DND-41 (cell line): ENCODE measurements at places on chromosomes 2 and 18.

GRCh38 chr2:237873421-237873831 is 14.0 kb downstream of the RAMP1 start:
- DNase-seq = peak; percentile 26

DNA sequence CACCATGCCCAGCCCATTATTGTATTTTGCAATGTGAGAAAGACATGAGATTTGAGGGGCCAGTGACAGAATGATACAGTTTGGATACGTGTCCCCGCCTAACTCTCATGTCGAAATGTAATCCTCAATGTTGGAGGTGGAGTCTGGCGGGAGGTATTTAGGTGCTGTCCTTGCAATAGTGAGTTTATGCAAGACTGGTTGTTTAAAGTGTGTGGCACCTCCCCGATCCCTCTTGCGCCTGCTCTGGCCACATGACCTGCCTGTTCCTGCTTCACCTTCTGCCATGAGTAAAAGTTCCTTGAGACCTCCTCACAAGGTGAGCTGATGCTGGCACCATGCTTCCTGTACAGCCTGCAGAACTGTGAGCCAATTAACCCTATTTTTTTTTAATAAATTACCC is 16.6 kb downstream of the CNDP1 start:
- no peak for DNase-seq

DNA sequence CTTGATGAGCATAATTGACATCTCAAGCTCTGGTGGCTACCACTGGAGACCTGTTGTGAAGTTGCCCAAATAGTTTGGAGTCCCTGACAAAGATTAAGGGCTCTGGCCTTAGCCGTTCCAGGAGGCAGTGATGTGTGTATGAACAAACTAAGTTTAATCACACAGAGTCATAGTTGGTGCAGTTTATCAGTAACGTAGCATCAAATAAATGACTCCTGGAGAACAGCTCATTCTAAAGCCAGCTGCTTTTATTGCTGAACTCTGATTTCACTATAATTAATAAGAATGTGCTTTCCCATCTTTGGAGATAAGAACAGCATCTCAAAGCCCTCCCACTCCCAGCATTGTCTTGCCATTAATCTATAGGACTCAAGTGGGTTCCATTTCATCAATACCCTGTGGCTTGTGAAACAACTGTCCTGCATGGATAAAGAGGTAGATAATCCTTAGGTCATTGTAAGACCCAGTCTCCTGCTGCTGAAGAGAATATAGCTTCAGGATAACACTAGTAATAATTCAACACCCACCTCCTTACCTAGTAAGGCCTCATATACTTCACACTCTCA is 211.4 kb upstream of the THUMPD2 start:
- no peak for DNase-seq

DNA sequence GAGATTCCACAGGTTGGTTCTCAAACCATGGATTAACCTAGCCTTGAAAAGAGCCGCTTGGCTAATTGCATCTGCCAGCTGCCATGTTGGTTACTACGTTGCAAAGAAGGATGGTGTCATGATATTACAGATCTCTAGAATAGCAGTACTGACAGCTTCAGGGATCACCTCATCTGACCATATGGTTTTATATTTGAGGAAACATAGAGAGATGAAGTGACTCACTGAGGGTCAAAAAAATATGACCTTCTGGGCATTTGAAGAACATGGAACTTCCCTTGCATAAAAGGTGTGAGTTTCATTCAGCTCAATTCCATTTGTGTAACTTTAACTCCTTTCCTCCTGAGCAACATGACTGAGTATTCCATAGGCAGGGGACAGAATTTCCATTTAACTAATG is 242.3 kb downstream of the SETBP1 start:
- no peak for DNase-seq

- DNase-seq = no peak
These were observed 231.5 kb downstream of the LPIN1 start for GRCh38 chr2:11977766-11978524.

DNA sequence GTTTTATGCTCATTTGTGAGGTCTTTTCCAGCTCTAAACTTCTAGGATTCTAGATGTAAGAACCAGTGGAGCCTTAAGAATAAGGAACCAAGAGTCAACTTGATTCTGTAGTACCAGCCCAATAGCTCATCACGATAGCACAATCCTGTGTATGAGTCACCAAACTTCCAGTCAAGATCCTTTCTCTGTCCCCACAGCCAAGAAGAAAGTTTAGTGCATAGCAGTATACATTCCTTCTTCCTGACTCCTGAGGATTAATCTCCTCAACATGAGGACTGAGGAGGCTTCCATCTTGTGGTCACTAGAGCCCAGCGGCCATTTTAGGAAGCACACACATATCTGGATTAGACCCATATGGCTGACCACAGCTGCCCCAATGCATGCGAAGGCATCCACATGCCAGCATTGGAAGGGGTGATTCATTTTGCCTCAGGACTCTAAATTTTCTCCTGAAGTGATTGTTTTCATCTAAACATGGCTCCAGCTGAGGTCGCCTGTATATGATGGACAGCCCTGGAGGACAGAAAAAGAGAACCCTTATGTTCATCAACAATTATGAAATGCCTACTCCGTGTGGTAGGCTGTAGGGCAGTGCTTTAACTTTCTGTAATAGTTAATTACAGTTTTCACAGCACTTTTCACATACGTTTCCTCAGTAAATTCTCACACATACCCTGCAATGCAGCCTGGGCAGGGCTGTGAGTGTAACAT is 53.5 kb downstream of the RASGRP3 start:
- no peak for DNase-seq

DNA sequence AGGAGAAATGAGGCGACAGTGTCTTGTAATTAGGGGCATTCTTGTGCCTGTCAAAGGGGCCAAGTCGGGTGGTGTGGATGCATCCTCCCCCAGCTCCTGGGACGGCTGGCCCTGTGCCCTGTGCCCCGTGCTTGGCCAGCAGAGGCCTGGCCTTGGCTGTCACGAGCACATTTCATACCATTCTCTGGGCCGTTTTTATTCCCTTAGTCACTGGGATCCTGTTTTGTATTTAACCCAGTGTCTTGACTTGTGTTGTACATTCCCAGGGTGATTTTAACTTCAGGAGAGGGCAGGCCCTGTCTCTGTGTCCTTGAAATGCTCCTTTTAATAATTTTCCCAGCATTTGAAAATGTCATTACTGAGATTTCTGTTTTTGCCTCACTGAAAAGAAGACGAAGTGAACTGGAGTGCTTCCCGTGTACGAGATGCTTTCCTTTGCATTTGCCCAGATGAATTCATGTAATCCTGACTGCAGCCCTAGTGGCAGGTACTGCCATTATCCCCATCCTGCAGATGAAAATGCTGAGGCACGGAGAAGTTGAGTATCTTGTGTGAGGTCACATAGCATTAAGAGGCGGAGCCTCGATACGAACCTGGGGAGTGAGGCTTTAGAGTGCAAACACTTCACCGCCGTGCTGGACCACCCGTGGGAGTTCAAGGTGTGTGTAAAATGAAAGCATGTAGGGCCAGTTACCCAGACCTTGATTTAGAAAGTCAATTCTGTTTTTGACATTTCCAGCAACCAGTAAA is 57.0 kb downstream of the SH3RF3 start:
- no peak for DNase-seq

GRCh38 chr2:21041462-21041861 is 2.4 kb downstream of the APOB start:
- DNase-seq = no peak

- no peak for DNase-seq
These were observed 417.0 kb downstream of the SLC4A3 start for GRCh38 chr2:220044383-220044782.

DNA sequence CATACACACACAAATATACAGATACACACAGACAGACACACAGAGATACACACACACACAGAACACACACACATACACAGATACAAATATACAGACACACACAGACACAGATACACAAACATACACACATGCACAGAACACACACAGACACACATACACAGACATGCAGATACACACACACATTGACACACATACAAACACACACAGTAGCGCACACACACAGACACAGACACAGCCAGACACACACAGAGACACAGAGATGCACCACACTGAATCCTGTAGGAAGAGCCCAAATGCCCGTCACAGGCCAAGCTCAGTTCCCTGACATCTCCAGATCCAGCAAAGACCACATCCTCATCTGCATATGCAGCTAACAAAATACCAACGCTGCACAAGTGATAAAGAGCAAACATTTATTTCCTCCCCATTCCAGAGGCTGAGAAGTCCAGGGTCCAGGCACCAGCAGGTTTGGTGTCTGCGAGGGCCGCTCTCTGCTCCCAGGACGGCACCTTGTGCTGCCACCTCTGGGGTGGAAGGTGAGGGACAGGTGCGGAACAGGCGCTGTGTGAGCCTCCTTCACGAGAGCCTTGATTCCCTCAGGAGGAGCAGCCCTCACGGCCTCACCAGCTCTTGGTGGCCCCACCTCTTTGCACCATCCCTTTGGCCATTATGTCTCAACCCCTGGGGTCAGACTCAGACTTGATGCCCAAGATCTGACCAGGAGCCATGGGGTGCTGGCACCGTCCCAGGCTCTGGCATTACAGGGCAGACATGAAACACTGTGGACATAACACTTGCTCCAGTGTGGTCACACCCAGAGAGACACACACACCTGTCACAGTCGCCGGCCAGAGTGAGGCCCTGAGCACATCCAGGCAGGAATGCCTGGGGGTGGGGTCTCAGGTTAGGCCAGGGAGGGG is 108.7 kb downstream of the NDUFA10 start:
- no peak for DNase-seq

GRCh38 chr2:203347375-203347774 is 19.2 kb downstream of the ABI2 start:
- no peak for DNase-seq

DNA sequence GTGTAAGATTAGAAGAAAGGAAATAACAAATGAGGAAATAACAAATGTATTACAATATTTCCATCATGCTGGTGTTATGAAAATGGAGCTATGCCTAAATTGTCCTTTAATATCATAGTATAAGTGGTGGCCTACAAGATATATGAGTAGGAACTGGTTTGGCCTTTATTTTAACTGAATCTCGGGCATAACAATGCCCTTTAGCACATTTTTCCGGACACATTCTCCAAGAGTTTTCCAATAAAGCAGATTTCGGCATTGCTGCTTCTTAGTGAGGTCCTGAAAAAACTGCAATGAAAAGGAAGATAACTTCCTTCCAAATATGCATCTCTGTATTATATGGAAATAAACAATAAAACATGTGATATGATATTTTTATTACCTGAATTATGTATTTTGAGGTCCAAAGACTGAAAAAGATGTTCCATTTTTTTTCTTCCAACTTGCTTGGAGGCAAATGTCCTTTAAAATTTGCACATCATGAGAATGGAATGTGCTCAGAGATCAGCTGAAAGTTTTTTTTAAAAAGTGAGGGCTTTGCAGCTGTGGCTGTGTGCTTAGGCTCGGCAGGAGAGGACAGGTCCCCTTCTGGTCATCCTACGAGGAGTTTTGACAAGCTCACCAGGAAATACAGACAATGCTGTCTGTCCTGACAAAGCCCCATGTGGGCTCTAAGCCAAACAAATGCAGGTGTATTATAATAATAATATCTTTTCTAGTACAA is 132.3 kb upstream of the RND3 start:
- no peak for DNase-seq

DNA sequence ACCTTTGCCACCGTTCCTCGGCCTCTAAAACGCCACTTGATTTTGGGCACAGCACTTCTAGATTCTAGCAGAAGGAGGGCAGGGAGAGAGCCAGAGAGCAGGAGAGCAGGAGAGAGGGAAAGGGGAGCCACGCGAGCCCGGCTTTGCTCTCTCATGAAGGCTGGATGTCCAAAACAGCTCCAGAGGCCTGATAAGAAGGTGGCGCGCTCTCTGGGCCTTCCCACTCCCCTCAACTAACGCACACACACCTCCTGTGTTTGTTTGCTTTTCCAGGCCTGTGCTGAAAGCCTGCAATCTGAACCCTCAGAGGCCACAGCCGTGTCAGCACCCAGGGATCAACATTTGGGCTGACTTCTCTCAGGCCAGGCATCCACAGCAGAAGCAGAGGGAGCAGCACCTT is 184.8 kb upstream of the SOX11 start:
- DNase-seq = no peak

- no peak for DNase-seq
These were observed 36.6 kb upstream of the TANK start for GRCh38 chr2:161123531-161124030.

- no peak for DNase-seq
These were observed 118.7 kb downstream of the KCTD1 start for GRCh38 chr18:26429535-26430226.

GRCh38 chr2:32844253-32844652 is 102.5 kb upstream of the LTBP1 start:
- DNase-seq = no peak

- no peak for DNase-seq
These were observed 11.3 kb downstream of the SCTR start for GRCh38 chr2:119512946-119513345.

- no peak for DNase-seq
These were observed 62.3 kb upstream of the SPAG16 start for GRCh38 chr2:213221957-213222356.

DNA sequence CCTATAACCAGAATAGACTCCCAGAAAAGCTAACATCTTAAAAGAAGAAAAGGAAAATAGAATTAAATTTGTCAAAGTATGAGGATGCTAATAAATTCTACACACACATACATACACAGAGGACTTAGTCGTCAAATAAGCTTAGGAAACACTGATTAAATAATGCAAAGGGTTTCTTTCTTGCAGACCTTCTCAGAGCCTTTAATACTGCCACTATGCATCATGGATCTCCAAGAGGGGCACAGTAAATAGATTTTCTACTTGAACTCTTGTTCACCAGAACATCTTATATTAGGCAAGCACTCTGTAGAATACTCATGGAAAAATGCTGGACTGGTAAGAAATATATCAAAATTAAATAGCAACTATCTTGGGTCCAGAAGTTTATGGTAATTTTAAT is 69.4 kb downstream of the ANKRD44 start:
- DNase-seq = no peak

- DNase-seq = no peak
These were observed 352.6 kb downstream of the SS18 start for GRCh38 chr18:25737710-25738311.

DNA sequence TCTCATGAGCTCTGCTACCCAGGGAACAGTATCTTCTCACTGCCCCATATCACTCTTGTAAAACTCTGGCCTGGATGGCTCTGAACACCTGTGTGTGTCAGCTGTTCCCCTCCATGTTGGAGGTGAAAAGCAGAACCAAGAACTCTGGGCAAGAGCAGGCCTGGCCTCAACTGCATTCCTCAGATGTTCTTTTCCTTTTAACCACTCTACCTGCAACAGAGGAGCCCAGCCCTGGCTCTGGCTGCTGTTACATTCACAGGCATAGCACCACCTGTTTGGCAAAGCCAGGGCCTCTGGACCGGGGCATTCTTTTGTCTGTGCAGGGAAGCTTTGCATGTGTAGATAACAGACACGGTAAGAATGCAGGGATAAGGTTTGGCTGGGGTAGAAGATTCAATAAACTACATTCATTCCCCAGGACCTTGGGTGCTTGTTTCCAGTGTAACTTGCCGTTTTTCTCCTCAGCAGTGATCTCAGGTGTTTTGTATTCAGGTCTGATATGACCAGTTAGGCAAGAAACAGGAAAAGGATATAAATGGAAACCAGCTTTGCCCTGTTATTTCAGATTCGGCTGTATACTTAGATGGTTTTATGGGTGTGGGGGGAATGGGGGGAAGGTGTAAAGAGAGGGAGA is 95.1 kb downstream of the SPTBN1 start:
- no peak for DNase-seq

GRCh38 chr2:189783451-189783926 is 650 bp downstream of the ORMDL1 start:
- no peak for DNase-seq

- DNase-seq = no peak
These were observed 733.3 kb downstream of the SUCLG1 start for GRCh38 chr2:83725735-83726134.
